ENCODE measurements at places on chromosomes 3 and 15.

DNA sequence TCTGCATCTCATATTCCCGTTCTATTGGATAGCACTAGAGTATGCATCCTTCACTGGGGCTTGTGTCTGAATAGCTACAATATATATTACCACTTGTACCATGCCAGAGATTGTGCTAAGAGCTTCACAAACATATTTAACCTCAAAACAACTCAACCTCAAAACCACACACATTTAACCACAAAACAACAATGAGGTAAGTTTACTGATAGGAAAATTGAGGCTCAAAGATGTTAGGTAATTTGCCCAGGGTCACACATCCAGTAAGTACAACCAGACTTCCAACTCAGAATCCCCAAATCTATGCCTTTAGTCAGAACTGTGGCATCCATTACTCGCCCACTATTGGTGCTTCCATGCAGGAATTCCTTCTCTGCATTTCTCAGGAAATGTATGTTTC, 220.0 kb downstream of the FAM43A start:
- DNase-seq: no peak

DNA sequence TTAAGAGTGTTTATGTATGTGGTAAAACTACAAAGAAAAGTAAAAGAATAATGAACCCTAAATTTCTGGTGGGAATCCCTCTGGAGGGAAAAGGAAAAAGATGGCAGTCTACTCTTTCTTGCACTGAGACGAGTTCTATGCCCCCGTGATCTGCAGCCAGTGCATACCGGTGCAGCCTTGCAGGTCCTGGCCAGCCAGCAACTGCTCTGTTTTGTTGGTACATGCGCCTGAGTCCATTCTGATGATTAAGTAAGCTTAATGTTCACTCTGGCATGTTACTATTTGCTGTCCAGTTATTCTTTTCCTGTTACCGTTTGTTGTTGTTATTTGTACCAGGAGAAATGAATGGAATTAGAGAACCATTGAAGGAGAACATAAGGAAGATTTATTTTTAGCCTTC, 95.1 kb upstream of the TMC3 start:
- no peak for DNase-seq

DNA sequence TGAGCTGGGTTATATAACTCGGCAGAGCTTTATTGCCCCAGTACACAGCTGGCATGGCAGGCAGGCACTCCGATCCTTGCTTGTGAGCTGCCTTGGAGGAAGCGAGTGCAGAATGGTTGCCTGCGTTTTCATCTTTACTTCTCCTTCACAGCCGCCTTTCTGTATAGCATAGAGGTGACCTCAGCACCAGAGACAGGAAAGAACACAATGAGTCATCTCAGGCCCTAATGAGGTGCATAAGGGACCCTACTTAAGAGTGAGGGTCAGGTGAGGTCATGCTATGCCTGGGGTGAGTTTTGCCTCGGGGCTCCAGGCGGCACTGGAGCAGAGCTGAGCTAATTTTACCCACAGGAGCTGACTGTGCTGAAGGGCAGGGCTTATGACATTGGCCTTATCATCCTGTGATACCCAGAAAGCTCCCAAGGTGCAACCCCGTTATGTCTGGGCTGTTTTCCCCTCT, 43.5 kb downstream of the LPP start:
- no peak for DNase-seq

DNA sequence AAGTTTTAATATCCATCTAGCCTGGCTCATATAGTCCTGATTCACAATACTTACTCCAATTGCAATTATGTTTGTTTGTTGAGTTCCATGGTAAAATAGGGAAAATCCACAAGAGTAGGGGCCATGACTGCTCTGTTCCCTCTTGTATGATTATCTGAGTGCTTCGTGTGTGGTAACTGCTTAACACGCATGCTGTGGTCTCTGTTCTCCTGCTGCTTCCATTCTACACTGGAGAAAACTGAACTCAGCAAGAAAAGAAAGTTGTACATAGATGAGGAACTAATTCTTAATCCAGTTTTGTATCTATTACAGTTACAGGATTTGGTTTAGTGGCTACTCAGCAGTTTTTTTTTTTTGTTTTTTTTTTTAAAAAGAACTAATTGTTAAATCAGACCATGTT, 223.0 kb upstream of the SATB1 start:
- DNase-seq: no peak

- no peak for DNase-seq
Observed at GRCh38 chr3:139975594-139976365, 40.8 kb downstream of the CLSTN2 start.

GRCh38 chr3:115108614-115109013, 38.5 kb downstream of the ZBTB20 start:
- DNase-seq: no peak

GRCh38 chr3:195750797-195751520, 30.2 kb downstream of the MUC20 start:
- no peak for DNase-seq

DNA sequence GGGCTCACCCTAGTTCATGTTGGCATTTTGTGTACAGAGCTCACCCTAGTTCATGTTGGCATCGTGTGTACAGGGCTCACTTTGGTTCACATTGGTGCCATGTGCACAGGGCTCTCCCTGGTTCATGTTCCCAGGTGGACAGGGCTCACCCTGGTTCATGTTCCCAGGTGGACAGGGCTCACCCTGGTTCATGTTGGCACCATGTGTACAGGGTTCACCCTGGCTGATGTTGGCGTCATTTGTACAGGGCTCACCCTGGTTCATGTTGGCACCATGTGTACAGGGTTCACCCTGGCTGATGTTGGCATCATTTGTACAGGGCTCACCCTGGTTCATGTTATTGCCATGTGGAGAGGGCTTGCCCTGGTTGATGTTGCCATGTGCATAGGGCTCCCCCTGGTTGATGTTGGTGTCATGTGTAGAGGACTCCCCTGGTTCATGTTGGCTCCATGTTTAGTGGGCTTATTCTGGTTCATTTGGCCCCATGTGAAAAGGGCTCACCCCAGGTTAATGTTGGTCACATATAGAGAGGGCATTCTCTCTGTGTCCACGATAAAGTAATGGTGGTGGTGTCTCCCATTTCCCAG, 31.7 kb upstream of the NR2C2 start:
- DNase-seq: no peak

DNA sequence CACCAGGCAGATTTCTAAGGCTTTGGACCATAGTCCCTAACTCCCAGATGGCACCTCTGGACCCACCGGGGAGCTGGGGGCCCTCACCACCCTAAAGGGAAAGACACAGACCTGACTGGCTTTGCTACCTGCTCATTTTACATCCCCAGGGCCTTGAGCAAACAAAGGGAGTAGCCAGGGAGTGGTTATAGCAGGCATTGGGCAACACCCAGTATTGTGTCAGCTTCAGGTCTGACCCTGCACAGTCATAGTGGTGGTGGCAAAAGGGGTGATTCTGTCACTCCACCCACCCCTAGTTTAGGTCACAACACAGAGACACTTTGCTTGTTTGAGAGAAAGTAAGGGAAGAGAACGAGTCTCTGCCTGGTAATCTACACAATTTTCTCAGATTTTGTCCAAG, 352.5 kb downstream of the DIPK2A start:
- DNase-seq: no peak

DNA sequence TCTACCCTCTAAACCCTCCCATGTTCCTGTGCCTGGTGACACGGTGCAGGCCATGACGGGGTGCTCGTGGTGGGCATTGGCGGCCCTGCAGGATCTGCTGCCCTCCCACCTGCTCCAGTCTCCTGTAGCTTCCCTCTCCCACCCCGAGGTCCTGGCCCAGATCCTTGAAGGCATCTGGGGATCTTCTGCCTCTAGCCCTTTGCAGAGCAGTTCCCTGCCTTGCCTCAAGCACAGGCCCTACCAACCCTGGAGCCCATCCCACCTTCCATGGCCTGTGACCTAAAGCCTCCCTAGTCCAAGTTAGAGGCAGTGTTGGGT, 27.5 kb upstream of the SEC13 start:
- no peak for DNase-seq

DNA sequence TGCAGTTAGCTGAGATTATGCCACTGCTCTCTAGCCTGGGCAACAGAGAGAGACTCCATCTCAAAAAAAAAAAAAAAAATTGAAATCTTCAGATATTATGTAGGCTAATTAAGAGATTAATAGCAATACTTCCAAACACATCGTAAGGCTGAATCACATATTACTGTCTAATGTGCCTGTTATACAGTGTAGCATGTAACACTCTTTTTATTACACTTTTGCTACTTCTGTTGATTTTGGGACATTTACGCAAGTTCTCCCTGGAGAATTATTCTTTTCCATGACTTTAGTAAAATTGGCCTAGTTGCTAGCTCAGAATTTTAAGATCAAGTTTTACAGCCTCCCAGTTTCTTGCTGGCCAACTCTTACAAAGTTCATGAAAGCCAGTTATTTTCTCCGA, 605.2 kb downstream of the NAALADL2 start:
- DNase-seq: no peak

GRCh38 chr3:64291956-64292355, 66.7 kb upstream of the PRICKLE2 start:
- no peak for DNase-seq

- no peak for DNase-seq
Observed at GRCh38 chr3:145094355-145094941, 1066.5 kb downstream of the PLOD2 start.

GRCh38 chr15:90248789-90249202, 560 bp upstream of the TTLL13 start:
- DNase-seq: no peak

GRCh38 chr3:134630506-134630905, 20.3 kb downstream of the KY start:
- no peak for DNase-seq

- no peak for DNase-seq
Observed at GRCh38 chr15:71304681-71305080, 189.4 kb downstream of the THSD4 start.

DNA sequence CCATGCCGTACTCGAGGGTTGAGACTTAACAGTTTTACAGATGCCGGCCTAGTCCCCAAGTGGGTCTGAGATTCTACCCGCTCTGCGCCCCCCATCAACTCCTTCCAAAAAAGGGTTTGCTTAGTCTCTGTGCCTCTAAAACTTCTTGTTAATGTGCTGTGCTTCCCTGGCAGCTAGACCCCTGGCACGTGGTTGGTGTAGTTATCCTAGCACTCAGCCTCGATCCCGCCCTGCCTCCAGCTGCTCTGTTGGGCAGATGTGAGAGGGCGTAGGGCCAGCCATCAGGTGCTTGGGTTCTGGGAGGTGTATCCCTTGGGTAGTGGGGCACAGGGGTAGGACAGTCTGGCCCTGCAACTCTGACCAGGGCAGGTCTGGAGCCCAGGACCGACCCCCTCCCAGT, 79.5 kb downstream of the FBLN2 start:
- no peak for DNase-seq

DNA sequence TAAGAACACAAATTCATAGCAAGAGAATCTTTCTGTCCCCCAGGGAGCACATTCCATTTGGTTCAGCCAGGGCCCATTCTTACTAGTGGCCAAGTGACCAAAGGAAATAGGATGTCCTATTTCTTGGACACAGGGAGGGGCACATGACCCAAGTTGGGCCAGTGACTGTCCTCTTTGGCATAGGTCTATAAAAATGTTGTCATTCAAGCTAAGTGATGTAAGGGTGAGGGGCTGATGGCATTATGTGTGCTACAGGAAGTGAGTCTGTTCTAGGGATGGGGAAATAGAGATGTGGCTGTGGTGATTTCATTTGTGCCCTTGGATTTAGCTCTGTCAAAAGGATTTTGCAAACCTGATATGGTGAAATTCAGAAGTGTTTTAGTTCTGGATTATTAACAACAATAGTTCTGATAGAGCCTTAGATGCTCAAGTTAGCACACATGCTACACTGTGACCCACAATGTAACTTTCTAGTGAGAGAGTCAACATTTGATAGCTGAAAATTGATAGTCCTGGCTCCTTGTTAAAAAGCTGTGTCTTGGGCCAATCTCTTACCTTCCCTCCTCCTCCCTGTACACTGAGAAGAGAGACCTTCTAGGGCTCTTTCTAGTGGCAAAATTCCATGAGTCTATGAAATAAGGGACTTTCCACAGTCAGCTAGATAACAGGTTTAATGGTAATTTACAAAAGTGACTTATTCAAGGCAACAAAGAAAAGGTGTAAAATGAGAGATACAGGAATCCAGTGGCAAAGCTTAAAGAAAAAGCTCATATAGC, 117.2 kb downstream of the THRB start:
- no peak for DNase-seq

GRCh38 chr15:101017093-101017754, 98.1 kb downstream of the LRRK1 start:
- DNase-seq: no peak

- DNase-seq: no peak
Observed at GRCh38 chr15:65413760-65414144, 9.0 kb downstream of the IGDCC4 start.

DNA sequence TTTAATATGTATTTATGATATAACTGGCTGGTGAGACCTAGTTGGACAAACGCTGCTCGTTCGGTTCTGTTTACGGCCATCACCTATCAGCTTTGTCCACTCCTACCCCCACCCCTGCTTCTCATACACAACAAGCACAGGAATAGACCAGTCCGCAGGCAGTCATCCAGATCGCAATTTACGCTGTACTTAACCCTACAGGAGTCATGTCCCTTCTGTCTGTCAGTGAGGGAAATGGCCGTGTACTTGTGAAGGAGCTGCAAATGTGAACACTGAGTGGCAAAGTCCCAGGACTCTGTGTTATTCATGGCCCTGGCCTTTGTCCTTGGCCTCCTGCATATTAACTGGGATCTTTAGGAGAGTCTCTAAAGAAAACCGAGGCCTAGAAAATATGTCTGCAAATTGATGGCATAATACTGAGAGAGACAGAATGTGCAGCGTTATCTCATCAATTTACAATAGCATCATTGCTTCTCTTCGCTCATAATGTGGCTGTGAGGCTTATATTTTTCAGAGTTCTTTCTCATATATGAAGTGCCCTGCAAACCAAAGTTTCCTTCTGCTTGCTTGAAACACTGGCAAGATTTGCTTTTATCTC, 7.2 kb upstream of the ABHD10 start:
- no peak for DNase-seq

DNA sequence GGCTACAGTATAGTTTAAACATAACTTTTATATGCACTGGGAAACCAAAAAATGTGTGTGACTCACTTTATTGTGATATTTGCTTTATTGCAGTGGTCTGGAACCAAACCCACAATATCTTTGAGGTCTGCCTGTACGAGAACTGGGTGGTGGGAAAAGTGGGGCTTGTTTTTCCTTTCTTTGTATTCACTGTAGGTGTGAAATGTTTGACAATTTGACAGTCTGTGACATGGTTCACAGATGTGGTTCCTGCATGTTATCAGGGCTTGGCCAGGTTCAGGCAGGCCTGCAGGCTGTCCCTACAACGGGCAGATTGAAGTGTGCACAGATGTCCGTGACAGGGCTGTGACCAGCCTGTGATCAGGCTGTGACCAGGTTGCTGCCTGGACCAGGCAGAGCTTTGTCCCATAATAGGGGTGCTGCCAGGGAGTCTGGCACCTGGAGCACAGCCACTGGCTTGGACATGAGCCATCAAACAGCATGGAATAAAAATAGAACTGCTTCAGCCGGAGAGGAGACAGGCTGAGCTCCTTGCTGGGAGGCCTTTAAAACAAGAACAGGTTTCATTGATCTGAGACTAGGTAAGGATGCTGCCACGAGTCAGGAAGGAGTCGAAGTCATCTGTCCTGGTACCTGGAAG, 61.0 kb downstream of the KLF13 start:
- no peak for DNase-seq
